ENCODE measurements at places on chromosomes 3 and 15.

DNA sequence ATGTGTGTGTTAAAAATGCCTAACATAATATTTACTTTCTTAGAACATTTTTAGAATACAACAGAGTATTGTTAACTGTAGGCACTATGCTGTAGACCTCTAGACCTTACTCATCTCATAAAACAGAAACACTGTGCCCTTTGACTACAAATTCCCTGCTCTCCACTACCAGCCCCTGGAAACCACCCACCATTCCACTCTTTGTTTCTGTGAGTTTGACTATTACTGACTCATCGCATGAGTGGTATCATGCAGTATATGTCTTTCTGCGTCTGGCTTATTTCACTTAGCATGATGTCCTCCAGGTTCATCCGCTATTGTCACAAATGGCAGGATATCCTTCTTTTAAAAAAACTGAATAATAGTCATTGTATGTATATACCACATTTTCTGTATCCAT is 216.7 kb upstream of the CFAP20DC start:
- no peak for DNase-seq

GRCh38 chr3:123446610-123447109 is 2.2 kb downstream of the ADCY5 start:
- no peak for DNase-seq

DNA sequence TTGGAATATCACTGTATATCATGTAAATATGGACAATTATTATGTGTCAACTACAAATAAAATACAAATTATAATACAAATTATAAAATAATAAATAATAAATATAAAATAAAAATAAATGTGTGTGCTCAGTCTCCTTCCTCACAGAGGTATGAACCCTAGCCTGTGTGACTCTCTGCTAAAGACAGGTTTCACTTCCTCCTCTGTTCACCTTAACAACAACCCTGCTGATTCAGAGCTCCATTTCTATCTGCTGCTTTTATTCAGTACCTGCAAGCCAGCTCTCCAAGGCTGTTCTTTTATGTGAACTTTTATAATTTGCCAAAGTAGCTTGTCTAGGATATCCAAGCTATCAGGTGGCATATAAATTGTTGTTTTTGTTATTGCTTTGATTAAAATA is 610.7 kb upstream of the GRM7 start:
- no peak for DNase-seq

DNA sequence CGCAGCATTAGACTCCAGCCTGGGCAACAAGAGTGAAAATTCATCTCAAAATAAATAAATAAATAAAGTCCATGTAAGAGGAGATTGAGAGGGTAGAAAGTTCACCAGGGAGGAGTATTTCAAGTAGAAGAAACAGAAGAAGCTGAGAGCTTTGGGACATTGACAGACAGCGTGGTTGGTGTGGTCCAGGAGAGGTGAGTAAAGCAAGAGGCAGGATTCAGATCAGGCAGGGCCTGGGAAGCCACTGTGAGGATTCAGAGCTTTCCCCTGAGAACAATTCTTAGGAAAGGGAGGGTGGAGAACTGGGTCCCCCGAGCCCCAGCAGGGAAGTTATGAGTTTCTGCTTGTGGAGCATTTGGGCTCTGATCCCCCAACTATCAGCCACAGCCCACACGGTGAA is 54.2 kb upstream of the AMOTL2 start:
- DNase-seq = no peak

GRCh38 chr3:36557021-36557707 is 176.9 kb downstream of the STAC start:
- peak; percentile 12 for DNase-seq

- DNase-seq = no peak
Measured at GRCh38 chr15:59008086-59008485, 20.6 kb downstream of the RNF111 start.

GRCh38 chr15:56869573-56869972 is 48.9 kb upstream of the TCF12 start:
- DNase-seq = no peak

DNA sequence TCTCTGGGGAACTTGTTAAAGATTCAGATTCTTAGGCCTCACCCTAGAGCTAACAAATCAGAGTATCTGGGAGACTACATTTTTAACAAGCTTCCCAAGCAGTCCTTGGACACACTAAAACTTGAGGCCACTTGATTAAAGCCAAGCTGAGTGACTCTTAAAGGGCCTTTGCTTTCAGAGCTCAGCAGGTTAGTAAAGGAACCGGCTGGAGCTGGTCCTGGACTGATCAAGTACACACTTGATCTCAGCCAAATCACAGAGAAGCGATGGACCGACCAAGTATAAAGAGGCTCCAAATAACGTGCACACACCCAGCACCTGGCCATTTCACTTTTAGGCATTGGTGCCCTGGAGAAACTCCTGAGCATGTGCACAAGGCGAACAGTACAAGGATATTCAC is 12.9 kb upstream of the TM6SF1 start:
- DNase-seq = no peak

GRCh38 chr15:80567721-80568157 is 127.4 kb upstream of the ABHD17C start:
- DNase-seq = no peak

GRCh38 chr15:55031727-55032126 is 165.0 kb downstream of the RSL24D1 start:
- no peak for DNase-seq

DNA sequence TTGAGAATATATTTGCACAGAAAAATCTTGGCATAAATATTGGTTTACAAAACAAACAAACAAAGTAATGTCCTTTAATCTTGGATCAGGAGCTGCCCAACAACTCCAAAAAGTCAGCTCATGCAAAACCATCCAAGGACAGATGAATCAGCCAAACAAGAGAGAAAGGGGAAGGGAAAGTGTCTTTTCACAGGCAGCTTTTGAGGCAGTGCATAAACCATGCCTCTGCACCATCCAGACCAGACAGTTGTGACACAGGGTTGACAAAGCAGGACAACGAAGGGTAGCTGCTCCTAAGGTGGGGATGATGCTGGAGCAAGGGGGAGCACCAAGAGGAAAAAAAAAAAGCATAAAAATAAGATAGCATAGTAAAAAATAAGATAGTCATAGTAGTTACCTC is 8.7 kb downstream of the CD86 start:
- no peak for DNase-seq

- DNase-seq = no peak
Measured at GRCh38 chr15:50116477-50116876, 2.6 kb downstream of the ATP8B4 start.

DNA sequence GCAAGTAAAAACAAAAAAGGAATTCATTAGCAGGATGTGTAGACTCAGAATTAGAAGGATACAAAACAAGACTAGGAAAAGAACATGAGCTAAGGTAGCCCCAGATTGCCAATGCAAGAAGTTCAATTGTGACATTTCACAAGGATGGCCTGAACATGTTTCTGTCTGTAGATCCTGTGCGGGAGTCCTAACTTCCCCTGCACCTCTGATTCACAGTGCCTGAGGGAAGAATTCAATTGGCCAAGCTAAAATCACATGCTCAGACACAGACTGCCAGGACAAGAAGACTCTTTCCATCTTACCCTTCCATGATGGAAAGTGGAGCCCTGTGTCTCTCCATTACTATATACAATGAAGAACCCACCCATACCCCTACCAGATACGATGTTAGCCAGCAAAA is 251.5 kb downstream of the KCNH8 start:
- no peak for DNase-seq
